NCI-H187 treated with DMSO at 0.1 percent for 48 hours (cell line): ENCODE measurements at places on chromosomes 3 and 15.

- no peak for DNase-seq
These were observed 30.0 kb downstream of the STARD5 start for GRCh38 chr15:81293728-81294515.

DNA sequence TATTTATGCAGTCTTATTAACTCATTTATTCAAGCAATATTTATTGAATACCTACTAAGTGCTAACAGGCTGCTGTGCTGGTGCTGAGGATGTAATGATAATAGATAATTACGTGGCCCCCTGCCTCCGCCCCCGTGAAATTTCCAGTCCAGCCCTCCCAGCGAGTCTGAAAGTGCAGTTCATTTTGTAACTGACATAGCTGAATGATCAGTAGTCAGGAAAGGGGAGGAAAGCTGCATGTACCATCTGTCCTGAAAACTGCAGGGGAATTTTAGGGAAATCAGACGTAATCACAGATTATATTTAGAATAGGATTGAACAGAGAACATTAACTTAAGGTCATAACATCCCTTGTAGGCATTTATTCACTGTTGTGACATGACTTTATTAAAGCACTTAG lies 736.8 kb downstream of the MCTP2 start:
- DNase-seq: no peak

DNA sequence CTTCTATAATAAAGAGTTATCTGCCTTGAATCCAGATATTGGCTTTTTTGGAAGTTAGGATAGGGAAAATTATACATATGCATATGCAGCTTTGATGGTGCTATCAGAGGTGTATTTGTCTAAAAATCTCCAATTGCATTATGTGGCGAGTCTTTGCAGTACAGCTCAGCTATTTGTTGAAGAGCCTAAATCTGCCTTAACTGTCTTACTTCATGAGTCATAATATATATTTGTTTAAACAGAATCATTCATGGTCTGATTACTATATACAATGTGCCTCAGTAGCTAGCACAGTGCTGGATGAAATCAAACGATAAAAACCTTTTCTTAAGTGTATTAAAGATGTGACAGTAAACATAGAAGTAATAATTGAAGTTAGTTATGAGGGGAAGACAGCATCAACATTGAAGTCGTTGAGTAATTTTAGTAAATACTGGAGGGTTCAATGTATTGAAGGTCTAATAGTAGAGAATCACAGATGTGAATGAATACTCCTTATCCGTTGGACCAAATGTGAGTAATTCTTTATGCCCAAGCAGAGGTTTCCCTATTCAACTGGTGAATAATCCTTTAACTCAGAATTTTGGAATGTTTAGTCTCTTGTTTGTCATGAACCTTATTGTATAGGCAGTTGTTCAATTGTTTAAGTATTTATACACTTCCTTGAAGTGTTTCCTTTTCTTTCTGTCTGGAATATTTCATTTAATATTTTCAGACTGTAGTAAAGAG lies 74.8 kb upstream of the NAALADL2 start:
- DNase-seq: no peak

DNA sequence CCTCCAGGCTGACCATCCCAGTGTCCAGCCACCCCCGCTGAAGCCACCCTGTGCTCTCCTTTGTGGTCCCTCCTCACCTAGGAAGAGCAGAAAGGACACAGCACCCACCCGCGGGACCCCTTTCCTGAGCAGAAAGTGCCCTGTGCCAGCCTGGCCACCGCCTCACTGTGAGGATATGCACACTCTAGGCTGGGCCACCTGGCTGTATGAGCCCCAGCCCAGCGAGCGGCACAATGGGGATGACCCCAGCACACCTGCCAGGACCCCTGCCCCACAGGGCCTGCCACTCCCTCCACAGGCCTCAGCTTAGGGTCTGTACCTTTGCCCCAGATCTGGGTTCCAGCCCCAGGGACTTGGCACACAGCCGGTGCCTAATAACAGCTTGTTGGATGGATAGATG lies 47.9 kb upstream of the FURIN start:
- DNase-seq: no peak

DNA sequence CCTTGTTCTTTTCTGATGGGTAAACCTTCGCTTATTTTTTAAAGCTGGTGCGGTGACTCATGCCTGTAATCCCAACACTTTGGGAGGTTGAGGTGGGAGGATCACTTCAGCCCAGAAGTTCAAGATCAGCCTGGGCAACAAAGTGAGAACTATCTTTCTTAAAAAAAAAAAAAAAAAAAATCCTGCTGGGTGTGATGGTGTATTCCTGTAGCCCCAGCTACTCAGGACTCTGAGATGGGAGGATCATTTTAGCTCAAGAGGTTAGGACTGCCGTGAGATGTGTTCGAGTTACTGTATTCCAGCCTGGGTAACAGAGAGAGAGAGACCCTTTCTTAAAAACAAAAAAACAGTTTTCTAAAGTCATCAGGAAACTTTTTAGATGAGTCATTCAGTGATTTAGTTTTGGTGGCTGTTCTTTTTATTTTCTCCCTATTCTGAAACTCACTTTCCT lies 37.7 kb downstream of the SLMAP start:
- DNase-seq: no peak

- no peak for DNase-seq
These were observed 43.0 kb upstream of the HEG1 start for GRCh38 chr3:125098611-125099291.
